ENCODE measurements at places on chromosomes 6 and 20.

- DNase-seq, result no peak
Observed at GRCh38 chr6:121925534-121926255, 473.8 kb upstream of the HSF2 start.

DNA sequence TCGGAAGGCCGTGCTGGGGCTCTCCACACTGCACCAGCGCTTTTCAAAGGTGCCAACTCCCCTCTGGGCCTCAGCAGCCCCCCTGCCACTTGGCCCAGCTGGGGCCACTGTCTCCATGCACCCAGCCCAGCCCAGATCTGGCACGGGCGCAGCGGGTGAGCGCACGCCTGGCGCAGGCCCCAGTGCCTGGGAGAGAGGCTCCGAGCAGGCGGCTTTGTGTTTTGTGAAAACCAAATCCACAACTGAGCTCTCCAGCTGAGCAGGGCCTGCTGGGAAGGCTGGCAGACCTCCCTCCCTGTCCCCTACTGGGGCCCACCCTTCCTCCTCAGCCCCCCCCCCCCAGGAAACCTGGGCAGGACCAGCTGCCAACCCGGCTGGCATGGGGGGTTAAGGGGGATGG lies 17.0 kb downstream of the MDGA1 start:
- no peak for DNase-seq

GRCh38 chr6:111564482-111564945 lies 41.2 kb downstream of the TRAF3IP2 start:
- DNase-seq, result no peak

GRCh38 chr6:71510057-71510713 lies 221.6 kb downstream of the OGFRL1 start:
- no peak for DNase-seq

DNA sequence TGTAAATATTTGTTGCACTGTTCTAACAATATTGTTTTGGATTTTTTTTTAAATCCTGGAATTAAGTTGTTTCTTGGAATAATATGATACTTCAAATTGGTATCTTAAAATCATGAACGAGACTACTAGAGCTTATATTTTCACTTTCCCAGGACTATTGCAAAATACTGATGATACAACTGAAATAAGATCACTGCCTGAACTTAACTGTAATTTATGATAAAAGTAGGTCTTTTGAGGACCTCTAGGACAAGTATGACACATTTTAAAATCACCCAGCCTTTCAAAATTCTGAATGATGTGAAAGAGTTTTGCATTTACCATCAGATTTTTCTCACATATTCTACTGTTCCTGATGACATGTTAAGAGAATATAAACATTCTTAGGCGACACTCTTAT lies 8.6 kb upstream of the UBE2J1 start:
- no peak for DNase-seq

GRCh38 chr6:132614554-132614953 lies 9.5 kb downstream of the TAAR2 start:
- DNase-seq, result no peak

DNA sequence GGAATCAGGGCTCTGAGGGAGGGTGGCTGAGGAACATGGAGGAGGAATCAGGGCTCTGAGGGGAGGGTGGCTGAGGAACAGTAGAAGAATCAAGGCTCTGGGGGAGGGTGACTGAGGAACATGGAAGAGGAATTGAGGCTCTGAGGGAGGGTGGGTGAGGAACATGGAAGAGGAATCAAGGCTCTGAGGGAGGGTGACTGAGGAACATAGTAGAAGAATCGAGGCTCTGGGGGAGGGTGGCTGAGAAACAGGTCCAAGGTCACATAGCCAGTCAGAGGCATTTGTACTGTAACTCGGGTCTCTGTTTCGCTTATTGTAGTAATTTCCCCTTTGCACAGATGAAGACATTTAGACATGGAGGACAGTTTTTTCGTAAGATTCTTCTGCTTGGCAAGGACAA lies 164.8 kb downstream of the SOBP start:
- no peak for DNase-seq

DNA sequence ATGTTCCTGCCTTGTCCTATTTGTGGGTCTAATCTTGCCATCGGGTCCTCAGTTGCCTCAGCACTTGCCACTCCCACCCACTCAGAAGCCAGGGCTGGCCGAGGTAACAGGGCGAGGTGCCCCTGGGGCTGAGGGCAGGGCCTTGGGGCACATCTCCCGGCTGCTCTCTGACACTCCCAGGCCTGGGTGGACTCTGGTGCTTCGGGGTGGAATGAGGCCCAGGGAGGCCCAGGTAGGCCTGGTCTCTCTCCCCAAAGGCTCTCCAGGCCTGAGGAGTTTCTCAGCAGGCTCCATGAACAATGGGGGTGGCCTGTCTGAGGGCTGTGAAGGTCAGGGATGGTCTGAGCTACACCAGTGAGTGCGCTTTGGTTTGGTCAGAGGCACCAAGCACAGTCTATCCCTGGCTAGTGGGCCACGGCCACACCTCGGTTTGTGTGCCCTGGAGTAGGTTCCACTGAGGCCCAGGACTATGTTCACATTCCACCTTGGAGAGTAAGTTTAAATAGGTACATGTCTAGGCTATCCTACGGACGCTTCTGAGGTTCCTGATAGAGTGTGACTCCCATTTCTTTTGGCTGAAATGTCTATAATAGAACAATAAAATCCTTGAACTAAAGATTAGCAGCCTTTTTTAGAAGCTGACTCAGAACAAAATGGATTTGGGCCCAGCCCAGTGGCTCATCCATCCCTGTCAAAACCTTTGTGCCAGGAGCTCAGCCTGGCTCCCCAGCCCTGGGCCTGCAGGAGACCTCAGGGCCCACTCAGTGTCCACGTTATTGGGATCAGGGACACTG lies 78.8 kb downstream of the SLC24A3 start:
- no peak for DNase-seq

GRCh38 chr6:168730931-168731716 lies 290.1 kb downstream of the SMOC2 start:
- no peak for DNase-seq

All from T-helper 9 cell (primary cell).